ENCODE measurements at places on chromosomes 1 and 21.

DNA sequence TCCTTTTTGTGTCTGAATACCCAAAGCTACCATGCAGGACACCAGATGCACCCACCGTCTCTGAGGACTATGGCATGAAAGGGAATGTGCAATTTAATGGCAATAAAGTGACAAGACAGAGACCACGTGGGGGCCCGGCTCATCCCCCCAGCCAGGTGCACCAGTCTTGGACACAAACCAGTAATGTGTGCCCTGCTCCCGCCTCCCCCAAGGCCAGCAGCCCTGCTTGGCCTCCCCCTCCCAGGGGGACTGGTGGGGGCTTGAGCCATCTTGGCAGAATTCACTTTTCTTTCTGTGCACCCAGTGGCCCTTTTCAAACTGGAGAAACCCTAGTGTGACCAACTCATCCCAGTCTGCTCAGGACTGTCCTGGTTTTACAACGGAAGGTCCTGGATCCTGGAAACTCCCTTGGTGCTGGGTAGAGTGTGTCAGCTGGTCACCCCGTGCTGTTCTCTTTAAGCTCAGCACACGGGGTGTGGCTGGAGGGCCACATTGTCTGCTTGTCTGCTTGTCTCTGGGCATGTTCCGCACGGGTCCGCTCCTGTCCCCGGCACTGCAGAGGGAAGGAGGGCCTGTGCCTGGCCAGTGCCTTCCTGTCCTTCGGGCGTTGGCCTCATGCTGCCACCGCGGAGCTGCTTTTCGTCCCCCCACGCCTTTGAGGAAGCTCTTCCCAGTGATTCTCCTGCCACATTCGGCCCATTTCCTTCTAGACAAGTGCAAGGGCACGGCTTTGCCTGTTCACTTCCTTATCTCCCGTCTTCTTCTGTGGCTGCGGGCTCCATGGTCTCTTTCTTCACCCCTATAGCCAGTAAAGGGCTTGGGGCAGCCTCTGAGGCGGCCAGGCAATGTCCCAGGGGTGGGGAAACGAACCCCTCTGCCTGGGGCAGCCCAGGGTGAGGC is 45.8 kb upstream of the TTC34 start:
- DNase-seq = no peak

DNA sequence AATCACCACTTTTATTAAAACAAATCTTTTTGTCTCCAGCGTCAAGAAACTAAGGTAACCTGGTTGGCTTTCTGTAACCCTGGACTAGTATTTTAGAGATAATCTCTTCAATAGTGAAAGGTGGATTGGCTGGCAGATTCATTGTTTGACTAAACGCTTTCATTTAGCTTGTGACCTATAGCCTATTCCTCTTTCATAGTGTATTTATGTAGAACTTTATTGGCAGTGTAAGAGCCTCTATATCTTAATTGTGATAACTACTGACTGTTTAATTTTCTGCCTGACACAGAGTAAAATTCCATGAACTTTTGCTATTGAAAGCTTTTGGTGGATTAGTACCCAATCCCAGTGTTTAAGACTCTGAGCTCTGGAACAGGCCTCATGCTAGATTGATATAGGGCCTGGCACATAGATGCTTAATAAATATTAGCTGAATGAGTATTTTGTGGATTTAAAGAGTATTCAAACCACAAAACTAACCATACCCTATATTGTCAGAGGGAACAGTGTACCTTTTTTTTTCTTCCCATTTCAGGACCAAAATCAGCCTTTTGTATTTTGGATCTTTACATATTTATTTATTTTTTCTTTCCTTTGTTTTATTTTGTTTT is 34.8 kb downstream of the AK4 start:
- no peak for DNase-seq

GRCh38 chr1:109828756-109829505 is 65.2 kb upstream of the EPS8L3 start:
- no peak for DNase-seq

DNA sequence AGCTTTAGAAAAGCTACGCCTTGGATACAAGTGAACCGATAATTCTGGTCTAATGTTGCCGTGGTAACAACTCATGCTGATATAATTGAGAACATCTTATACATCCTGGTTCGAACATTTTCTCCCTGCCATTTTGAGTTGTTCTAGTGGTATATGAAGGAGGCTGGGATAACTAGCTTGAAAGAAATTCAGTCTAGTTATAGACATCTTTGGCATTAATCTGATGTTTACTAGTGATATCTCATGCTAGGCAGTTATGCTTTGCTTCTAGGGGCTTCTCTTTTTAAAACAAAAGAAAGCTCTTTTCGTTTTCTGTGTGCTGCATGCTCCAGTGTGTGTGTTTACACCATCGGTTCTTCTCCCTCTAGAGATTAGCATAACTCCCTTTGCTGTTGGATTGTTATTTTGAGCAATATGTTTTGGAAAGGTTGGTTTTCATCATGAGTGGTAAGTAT is 20.5 kb downstream of the PRKACB start:
- no peak for DNase-seq

- no peak for DNase-seq
Measured at GRCh38 chr1:182185842-182186756, 124.6 kb upstream of the ZNF648 start.

GRCh38 chr1:210655511-210655910 is 326.8 kb downstream of the HHAT start:
- no peak for DNase-seq

- no peak for DNase-seq
Measured at GRCh38 chr1:190759807-190760206, 282.1 kb upstream of the BRINP3 start.

DNA sequence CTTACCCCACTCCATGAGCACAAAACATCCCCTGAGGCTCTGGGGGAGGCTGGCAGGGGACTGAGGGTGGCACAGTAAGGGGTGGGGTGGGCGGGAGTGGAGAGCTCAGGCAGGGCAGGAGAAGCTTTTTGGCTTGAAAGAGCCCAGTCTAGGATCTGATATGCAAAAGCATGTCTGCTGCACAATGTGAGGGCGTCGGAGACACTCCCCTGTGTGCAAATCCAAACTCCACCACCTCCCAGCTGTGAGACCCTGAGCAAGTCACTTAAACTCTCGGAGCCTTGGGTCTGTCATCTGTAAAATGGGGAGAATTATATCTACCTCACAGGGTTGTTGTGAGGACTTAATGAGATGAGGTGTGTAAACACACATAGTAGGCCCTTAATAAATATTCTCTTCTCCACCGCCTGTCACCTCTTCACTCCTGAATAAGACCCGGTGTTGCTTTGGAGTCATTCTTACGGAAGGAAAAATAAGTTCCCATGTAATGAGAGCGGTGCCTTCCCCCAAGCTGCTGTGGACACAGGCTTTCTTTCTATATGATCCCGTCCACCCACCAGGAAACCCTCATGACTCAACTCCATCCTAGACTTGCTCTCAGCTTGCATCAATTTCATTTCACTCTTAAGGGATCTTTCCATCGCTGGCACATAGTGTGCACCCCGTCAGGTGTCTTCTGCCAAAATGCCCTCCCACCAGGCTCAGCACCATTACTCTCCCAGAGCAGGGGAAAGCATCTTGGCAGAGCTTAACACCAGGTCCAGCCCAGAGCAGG is 12.5 kb downstream of the KCNN3 start:
- no peak for DNase-seq

DNA sequence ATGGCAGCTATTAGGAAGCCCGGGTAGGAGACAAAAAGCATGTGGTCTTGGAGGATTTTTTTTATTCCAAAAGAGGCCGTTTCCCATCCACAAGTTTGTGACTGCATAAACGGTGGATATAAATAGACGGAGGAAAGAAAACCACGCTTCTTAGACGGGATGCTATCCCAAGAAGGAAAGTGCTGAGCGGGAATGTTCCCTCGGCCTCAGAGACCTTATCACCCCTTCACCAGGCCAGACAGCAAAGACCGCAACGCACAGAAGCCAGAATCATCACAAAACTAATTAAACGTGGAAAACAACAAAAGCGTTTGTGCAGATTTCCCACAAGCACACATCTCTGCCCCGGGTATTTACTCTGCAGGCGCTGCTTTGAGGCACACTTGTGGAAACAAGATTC is 43.2 kb downstream of the HLCS start:
- no peak for DNase-seq

DNA sequence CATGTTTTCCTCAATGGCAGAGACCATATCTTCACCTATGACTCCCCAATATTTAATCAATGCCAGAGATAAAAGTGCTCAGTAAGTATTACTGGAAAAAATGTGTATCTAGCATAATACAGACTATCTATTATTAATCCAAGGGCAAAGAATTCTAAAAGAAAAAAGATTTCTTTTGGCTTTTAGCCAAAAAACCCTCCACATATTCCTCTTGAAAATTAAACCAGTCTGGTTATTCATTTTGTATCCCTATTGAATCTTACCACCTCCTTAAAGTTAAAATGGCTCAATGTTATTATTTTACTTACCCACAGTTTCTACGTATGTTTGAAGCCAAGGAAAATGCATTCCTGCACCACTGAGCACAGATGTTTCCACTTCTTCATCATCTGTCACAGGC is 1.6 kb downstream of the TAF1A start:
- no peak for DNase-seq

DNA sequence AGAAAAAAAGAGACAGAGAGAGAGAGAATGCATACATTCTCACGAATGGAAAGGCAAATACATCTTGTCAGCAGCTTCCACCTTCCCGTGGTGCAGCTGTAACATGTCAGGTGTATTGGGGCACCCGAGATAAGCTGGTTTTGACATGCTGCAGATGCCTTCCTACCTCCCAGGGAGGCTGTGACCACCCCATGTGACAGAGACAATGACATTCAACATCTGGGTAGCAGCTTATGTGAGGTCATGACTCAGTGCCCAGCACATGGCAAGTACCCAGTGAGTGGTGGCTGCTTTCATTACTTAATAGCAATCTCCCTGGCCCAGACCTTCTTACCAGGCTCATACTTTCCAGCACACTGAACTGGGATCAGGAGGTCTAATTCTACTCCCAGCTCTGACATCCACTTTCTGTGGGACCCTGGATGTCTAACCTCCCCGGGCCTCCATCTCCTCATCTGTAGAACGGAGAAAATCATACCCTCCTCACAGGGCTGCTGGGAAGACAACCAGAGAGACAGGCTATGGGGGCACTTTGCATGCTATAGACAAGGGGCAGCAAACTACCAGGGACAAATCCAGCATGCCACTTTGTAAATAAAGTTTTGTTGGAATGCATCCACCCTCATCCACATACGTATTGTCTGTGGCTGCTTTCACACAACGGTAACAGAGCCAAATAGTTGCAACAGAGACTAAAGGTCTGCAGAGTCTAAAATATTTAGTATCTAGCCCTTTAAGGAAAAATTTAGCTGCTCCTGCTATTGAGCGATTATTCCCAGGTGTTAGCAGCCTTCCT is 38.5 kb upstream of the ZBTB40 start:
- no peak for DNase-seq

GRCh38 chr1:37437087-37437486 is 37.3 kb upstream of the ZC3H12A start:
- no peak for DNase-seq

DNA sequence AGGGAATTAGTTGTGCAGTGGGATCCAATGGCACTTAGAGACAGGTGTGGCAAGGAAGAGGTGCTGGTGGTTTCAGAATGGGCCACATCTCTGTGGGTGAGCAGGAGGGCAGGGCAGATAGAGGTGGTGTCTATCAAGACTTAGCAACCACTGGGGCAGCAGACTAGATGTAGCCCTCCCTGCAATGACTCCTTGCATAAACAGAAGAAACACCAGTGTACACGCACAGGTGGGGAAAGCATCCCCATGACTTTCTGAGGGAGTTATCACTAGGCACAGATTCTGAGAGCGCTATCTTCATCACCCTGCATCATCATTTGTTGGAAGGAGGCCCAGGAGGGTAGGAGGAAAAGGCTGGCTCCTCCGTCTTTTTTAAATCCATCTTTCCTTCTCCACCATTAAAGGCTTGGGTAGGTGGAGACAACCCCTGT is 58.4 kb downstream of the PLXNA2 start:
- no peak for DNase-seq

DNA sequence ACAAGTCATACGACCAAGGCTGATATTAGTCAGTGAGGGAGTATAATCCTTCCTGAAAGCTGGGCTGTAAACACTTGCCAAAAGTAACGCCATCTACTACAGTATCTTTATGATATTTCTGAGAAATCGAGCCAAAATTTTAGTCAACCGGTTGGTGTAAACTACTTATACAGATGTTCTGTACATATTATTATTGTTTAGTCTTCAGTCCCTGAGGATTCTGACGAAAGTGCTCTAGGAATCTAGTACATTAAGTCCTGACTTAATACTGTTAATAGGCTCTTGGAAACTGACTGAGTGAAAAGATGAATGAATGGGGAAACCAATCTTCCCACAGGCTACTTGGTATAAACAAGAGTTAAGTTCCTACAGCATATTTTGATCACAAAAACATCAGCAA is 274.3 kb downstream of the USP25 start:
- no peak for DNase-seq
